ENCODE measurements at places on chromosomes 5 and 9.

DNA sequence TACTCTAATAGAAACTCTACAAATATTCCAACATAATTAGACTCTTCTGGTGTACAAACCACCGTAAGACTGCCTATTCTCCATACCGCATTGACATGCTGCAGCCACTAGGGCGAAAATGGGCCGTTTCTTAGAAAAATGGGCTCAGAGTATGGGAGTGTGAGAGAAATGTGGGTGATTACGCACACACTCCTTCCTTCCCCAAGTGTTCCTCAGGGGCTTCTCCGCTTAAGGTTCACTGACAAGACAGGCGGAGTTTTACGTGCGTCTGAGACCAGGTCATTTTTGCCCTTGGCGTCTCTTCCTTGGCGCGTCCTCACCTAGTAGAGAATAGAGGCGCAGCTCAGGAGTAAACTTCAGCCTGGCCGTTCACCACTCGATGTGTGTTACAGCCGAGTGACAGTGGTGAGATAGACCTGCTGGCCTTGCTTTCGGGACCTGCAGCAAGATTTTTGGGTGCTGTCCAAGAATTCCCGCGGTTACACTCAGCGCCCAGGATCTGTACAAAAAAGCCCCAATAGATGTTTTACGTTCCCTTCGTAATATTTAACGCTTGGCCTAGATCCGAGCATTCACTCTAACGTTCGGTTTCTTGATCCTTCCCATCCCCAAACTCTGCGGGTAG lies 1.8 kb upstream of the NTRK2 start:
- peak; percentile 44 for DNase-seq

GRCh38 chr5:2744485-2744884 lies 7.0 kb downstream of the IRX2 start:
- peak; percentile 30 for DNase-seq

DNA sequence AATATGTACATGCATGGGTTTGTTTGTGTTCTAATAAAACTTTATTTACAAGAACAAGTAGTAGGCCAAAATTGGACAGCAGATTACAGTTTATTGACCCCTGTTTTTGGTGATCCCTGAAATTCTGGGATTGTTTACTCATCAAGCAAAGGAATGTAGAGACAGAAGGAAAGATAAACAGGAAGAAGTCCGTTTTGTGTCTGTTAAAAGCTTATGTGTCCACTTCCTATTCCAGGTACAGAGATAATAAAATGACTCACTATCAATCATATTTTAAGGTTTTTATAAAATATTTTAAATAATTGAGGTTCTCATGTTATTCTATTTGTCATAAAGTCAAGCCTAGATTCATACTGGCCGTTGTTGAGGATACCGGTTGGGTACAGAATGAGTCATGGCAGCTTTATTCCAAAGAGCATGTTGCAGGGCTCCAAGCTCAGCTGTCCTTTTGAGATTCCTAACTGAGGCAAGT lies 214.9 kb upstream of the DAB2 start:
- peak; percentile 62 for DNase-seq

- DNase-seq, result no peak
These were observed 475.1 kb downstream of the SPOCK1 start for GRCh38 chr5:137024044-137024443.

- DNase-seq, result peak; percentile 90
These were observed 49.5 kb downstream of the GALNT12 start for GRCh38 chr9:98856982-98857381.

DNA sequence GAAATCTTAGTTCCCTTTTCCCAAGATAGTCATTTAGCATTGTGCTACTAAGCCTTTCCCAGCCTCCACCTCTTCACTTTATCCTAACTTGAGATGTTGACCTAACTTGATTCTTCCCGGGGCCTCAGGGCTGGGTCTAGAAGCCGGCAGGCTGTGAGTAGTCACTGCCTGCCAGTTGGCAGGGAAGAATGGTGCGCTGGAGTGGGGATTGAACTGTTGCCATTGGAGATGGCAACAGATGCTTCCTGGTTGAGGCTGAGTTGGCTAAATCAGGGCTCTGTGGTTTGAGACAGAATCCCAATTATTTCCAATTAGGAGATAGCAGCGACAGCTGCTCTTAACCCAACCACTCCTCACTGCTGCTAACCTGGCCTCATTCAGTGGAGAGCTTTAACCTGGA lies 343.1 kb downstream of the BRINP1 start:
- peak; percentile 34 for DNase-seq

DNA sequence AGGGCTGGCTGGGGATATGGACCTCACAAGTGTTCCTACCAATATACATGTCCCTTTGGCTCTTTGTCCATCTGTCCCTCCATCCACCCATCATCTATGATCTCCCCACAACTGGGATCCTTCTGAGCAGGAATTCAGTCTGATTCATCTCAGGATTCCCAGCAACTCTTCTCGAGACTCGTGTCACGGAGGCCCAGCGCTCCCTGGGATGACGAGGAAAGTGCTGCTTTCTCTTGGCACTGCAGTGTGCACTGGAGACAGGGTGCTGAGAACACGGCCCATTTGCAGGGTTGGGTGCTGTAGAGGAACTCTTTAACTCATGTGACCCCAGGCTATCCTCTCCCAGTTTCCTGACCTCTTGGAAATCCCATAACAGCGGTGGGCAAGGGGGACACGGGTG lies 72.9 kb downstream of the ANGPTL2 start:
- DNase-seq, result peak; percentile 33

GRCh38 chr9:113625486-113625885 lies 162.0 kb downstream of the RGS3 start:
- DNase-seq, result no peak

DNA sequence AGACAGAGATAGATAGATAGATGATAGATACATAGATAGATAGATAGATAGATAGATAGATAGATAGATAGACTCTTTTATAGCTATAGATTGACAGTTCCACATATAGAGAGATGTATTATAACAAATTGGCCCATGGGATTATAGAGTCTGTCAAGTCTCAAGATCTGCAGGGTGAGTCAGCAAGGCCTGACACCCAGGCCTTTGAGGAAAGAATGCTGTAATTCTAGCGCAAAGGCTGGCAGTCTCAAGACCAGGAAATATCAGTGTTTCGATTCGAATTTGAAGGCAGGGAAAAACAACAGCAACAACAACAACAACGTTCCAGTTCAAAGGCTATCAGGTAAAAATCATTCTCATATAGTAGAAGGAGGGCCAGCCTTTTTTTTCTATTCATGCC lies 339.2 kb upstream of the CDH9 start:
- DNase-seq, result no peak

GRCh38 chr9:94613003-94613402 lies 19.4 kb upstream of the FBP2 start:
- DNase-seq, result no peak

GRCh38 chr9:126527109-126527825 lies 86.5 kb upstream of the LMX1B start:
- no peak for DNase-seq

DNA sequence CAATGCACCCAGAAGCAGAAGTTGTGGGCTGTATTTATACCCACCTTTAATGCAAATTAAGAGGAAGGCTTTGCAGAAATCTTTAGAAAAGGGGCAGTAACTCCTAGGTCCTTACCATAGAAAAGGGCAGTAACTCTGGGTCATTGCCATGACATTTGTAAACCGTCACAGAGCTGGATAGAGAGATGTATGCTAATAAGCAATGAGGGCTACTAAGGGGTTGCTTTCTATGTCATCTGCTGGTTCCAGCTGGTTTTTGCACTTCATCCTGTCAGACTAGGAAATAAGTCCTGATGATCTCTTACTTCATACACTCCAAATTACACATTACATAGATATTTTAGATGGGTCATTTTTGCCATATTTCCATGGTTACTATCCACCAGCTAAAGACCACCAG lies 299.1 kb upstream of the TYRP1 start:
- DNase-seq, result no peak

GRCh38 chr5:171954721-171955120 lies 51.7 kb downstream of the FBXW11 start:
- DNase-seq, result peak; percentile 44

GRCh38 chr5:180086816-180087399 lies 15.3 kb upstream of the RNF130 start:
- no peak for DNase-seq

- no peak for DNase-seq
These were observed 435 bp upstream of the CDX1 start for GRCh38 chr5:150166037-150166649.

DNA sequence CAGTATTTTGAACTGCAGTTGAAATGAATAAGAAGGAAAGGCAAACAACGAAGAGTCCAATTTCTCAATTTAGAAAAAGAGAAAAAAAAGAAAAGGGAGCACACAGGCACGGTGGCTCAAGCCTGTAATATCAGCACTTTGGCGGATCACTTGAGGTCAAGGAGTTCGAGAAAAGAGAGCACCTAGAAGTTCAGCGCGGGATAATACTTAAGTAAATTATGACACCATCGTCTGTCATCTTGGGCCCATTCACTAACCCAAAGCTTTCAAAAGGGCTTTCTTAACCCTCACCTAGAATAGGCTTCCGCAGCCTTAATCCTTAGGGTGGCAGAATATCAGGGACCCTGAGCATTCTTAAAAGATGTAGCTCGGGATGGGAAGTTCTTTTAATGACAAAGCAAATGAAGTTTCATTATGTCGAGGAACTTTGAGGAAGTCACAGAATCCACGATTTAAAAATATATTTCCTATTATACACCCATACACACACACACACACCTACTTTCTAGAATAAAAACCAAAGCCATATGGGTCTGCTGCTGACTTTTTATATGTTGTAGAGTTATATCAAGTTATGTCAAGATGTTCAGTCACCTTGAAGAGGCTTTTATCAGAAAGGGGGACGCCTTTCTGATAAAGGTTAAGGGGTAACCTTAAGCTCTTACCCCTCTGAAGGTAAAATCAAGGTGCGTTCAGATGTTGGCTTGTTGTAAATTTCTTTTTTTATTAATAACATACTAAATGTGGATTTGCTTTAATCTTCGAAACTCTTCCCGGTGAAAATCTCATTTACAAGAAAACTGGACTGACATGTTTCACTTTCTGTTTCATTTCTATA lies 602 bp upstream of the CD274 start:
- no peak for DNase-seq

DNA sequence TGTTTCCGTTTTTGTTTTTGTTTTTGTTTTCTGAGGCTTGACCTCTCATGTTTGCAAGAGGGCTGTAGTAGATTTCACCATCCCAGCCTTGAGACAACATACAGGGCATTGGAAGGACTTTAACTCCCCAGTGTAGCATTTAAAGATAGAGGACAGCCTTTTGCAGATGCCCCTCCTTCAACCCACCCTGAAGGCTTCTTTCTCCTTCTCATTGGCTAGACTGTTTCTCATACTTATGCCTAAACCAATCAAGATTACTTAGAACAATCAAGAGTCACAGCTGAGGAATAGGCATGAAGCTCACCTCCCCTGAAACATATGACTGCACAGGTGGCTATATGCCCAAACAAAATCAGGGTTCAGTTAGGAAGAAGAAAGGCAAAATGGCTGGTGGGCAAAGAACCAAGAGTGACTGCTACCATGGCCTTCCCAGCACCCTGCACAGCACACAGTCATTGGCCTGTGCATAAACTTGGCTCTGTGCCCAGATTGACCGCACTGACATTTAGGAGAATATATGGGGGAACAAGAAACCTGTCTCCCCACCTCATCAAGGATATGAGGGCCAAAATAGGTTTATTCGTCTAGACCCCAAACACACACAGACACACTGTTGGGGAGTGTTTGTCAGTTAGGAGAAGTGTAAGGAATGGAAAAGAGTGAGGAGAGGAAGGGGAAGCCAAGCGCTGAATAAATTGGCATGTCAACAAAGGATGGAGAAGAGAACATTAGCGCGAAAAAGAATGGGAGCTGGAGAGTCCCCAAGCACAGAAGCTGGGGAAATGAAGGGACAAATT lies 137.3 kb upstream of the RANBP3L start:
- DNase-seq, result no peak

DNA sequence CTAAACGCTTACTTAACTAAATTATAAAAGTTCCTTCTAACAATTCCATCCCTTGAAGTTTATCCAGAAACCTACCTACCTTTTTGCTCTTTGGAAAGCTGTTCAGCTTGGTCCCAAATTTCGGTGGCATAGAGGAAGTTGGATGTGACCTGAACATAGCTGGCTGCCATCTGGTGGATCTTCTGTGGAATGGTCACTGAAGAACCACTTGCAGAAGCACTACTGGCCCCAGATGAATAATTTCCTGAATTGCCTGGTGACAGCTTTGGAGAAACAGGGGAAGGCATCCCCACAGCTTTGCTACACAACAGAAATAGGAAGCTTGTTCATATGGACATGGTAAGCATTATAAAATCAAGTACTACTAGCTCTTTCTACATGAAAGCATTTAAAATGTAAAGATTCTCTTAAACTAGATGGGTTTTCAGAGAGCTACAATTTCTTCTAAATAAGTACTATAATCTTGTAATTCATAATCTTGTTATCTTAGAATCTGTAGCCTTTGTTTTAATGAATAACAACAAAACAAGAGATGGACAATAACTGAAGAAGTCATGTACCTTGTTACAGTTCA lies 9.9 kb downstream of the LEAP2 start:
- peak; percentile 63 for DNase-seq

DNA sequence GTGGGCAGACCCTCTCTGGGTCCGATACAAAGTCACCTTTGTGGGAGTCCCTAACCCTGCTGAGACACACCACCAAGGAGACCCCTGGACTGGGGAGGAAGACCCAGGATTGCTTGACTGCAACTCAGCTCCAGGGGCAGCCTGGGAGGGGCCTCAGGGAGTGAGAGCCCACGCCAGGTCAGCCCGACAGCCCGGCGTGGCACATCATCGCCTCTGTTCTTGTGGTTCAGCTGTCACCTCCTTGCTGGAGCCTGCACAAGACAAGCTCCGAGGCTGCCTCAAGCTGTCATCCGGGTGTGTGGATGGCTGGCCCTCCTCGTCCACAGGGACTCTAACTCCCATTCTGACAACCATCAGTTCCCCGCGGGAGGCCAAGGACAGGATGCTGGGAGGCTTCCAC lies 133.6 kb downstream of the ZNF354C start:
- DNase-seq, result no peak

- DNase-seq, result no peak
These were observed 43.1 kb downstream of the P4HA2 start for GRCh38 chr5:132184588-132184987.

DNA sequence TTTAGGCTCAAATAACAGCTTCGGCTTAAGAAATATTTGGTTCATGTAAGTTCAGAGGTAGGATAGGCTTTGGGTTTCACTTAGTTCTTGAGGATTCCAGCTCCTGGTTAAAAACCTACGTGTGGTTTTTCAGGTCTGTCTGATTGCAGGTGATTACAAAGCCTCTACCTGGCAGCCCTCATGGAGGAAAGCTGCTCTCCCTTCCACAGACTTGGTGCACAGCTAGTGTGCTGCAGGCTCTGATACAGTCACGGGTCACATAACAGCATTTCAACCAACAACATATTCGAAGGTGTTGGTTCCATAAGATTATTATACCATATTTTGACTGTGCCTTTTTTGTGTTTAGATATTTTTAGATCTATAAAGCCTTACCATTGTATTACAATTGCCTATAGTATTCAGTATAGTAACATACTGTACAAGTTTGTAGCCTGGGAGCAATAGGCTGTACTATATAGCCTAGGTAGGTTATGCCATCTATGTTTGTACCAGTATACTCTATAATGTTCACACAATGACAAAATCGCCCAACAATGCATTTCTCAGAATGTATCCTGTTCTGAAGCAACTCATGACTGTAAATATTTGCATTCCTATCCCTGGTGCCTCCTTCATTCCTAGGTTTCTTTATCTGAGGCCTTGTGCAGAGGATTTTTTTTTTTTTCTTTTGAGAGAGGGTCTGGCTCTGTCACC lies 8.0 kb upstream of the DCP2 start:
- no peak for DNase-seq

GRCh38 chr5:158770506-158770905 lies 329.2 kb downstream of the EBF1 start:
- DNase-seq, result peak; percentile 51

Data from fibroblast of skin of right biceps (primary cell).